ENCODE measurements at places on chromosomes 3 and 15.

GRCh38 chr3:29255854-29256696 is 24.8 kb upstream of the RBMS3 start:
- no peak for DNase-seq

- no peak for DNase-seq
Measured at GRCh38 chr15:57312318-57313133, 63.8 kb upstream of the CGNL1 start.

DNA sequence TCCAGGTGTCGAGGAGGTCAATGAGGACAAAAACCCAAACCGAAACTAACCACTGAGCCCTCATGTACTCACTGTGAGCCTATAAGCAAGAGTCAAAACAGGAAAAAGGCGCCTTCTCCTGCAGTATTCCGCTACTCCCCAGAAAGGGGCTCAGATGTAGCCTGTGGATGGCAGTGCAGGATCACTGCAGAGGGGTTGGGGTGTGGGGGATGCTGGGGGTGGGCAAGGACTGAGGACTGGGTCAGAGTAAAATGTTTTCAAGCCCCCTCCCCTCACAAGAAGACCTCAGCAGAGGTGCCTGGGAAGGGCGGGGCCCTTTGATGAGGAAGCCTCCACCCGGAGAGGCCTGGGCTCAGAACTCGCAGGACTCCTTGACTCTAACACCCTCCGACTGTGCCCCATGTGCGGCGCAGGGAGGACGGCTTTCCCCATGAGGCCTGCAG is 170.1 kb downstream of the OSBPL10 start:
- no peak for DNase-seq

GRCh38 chr3:108736821-108737220 is 20.4 kb downstream of the RETNLB start:
- no peak for DNase-seq

DNA sequence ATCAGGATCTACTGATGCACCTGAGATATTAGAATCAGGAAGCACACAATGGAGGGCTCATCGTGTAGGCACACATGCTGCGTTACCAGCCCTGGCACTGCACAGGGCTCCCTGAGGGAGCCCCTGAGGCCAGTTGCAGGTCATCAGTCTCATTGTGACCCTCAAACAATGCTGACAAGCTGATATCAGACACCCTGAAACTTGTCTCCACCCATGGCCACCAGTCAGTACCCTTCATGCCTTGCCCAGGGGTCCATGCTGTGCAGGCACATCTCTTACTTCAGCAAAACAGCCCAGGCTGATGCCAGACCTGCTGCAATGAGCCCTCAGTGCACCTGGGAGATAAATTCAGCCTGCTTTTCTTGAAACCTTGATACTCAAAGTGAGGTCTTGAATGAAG is 59.5 kb upstream of the SLC6A11 start:
- no peak for DNase-seq

- DNase-seq = no peak
Measured at GRCh38 chr15:42363487-42363886, 4.2 kb downstream of the CAPN3 start.

DNA sequence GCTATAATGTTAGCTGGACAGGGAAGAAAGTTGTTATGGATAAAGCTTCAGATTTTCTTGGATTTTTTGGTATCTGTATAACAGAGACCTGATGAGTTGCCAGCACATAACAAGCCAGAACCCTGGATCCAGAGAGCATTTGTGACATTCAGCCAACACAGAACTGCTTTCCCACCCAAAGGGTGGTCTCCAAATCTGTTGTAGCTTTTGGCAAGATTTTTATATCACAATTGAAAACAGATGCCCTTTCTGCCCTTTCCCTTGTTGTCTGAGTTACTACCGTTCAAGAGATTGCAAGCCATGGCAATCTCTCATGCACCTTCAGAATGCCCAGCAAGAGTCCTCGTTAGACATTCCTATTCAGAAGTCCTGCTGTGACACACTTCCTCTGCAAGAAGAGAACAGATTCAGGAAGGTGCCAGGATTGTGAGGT is 107.6 kb upstream of the FGF7 start:
- no peak for DNase-seq

DNA sequence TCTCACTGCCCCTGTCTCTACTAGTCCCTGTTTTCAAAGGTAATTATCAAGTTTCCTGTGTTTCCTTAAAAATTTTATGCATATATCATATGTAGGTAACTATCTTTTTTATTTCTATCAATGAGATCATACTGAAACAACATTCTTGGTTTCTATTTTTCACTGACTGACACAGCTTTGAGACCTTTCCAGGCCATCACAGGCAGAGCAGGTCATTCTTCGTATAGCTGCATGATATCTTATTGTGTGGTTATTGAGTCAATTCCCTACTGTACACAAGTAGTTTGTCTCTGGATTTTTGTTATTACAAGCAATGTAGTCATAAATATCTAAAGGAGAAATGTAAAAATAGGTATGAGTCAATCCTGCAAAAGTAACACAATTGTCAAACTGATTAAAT is 169.6 kb downstream of the CFAP20DC start:
- no peak for DNase-seq

GRCh38 chr3:11914041-11914440 is 67.4 kb upstream of the TAMM41 start:
- no peak for DNase-seq
